ENCODE measurements at places on chromosomes 4 and X.

DNA sequence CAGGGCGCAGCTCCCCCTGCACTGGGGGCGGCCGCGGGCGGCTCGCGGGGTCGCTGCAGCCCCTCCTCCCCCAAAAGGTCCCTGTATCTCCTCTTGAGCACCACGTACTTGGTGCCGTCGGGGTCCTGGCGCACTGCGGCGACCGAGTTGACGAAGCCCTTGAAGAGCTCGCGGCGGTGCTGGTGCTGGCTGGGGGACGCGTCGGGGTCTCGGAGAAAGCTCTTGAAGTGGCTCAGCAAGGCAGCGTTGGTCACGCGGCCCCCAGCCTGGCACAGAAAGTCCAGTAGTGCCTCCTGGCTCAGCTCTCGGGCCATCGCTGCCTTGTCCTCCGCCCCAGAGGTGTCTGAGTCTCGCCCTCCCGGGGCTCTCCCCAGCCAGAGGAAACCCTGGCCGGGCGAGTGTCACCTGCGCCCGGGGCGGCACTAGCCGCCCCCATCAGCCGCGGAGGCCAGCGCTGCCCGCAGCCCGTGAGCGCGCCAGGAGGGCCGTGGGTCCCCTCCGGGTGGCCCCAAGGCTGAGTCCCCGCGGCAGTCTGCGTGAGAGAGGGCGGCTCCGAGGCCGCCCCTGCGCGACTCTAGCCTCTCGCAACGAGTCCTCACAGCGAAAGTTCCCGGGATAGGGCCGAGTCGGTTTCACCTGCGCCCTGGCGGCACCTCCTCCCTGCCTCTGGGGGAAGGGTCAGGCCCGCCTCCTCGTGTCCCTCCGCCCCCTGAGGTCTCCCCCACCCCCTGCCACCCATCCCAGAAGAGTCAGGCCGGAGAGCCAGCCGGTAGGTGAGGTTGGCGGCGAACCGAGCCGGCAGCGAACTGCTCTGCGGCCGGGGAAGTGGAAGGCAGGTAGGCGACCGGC is at the start of gene SOWAHB:
TSS of gene SOWAHB (minus strand) at position 609 of the 849 bp plus-strand sequence. CDS start at position 314, 295 bp downstream.
- no peak for DNase-seq

GRCh38 chr4:127143460-127144195 is 489.1 kb upstream of the INTU start:
- DNase-seq = peak; percentile 68

- no peak for DNase-seq
Observed at GRCh38 chrX:104721854-104722253, 155.9 kb downstream of the IL1RAPL2 start.

DNA sequence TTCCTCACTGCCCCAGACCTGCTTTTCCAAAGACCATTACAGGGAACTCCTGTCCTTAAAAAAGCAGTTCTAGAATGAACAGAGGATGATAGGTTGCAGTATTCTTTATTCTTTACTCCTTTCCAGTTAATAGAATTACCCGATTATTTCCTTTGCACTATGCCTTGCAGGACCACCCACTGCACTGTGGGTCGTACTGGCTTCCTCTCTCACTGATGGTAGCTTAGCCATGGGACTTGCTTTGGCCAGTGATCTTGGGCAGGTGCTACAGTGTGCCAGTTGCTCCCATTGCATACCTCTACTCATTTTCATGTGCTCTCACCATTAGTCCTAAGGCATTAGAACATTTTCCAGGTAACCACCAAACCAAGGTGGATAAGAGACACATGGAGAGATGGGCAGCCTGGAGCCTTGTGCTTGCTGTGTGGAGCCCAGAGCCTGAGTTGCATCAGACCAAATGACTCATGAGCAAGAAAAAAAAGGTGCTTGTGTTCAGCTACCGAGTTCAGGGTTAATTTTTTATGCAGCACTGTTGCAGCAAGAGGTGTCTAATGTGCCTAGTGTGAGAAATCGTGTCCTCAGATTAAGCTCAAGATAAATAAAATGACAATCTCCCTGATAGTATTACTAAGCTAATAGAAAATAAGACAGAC is 7.6 kb upstream of the UNC5C start:
- no peak for DNase-seq

- no peak for DNase-seq
Observed at GRCh38 chr4:169902658-169903345, 123.4 kb downstream of the MFAP3L start.

GRCh38 chr4:37795581-37796195 is 30.8 kb upstream of the PGM2 start:
- DNase-seq = no peak

- DNase-seq = no peak
Observed at GRCh38 chr4:99624141-99624719, 33.4 kb downstream of the C4orf54 start.

DNA sequence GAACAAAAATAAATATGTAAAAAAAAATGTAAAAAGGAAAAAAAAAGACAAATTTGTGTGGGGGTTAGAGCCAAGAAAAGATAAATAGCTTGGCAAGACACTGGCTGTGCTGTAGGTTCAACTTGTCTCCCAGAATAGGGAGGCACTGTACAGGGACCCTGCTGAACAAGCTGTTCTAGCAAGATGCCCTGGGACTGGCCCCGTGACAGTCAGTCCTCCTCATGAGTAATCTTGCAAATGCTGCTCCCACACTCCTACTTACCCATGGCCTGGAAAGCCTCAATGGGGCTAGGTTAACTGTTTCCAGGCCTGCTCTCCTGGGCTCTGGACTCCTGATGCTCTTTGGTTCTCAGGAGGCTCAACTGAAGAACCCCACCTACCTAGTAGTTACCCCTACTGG is 106.8 kb downstream of the ATG4A start:
- DNase-seq = no peak

DNA sequence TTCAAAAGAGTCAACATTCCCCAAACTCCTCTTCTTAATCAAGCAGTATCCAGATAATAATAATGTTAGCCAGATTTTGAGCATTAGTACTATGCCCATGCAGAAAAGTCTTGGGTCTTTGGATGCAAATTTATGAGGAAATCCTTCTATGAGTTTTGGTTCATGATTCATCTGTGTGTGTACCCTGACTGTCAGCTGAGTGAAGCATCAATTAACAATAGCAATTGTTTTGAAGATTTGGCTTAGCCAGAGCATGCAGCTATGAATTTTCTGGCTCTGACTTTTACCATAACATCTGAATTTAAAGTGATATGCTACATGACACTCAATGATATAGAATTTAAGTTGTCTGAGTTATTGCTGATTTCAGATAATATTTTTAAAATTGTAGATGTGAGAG is 145.8 kb downstream of the KLHL4 start:
- no peak for DNase-seq

GRCh38 chrX:15116900-15117299 is 153.0 kb downstream of the ASB9 start:
- DNase-seq = no peak

DNA sequence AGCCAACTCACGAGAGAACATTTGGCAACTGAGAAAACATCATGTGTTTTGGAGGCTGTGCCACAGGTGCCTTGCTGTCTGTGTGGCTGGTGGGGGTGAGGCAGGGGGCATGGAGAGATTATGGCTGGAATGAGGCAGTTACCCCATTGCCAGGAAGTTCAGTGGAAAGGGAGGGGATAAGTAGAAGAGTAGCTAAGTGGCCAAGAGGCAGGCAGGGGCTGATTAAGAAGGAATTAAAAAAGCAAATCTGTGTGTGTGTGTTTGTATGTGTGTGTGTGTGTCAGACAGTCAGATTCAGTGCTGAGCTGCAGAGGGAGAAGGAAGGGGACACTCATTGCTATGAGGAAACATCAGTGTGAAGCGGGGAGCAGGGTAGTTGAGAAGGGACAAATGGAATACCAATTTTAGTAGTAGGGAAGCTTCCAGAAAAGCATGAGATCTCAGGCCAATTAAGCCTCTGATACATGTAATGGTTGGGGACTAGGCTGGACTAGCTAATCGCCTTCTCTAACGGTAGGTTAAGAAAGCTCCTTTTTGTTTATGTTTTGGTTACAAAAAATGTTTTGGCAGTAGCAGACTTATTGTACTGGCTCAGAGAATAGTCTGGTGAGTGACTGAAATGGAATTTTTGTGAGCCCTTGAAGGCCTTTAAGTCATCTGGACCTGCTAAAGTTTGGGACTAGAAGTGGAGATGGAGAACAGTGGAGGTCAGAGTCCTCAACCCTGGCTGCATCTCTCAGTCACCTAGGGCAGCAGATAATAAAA is 18.5 kb downstream of the TMEM164 start:
- peak; percentile 42 for DNase-seq

GRCh38 chrX:42128020-42128419 is 204.7 kb upstream of the CASK start:
- no peak for DNase-seq

DNA sequence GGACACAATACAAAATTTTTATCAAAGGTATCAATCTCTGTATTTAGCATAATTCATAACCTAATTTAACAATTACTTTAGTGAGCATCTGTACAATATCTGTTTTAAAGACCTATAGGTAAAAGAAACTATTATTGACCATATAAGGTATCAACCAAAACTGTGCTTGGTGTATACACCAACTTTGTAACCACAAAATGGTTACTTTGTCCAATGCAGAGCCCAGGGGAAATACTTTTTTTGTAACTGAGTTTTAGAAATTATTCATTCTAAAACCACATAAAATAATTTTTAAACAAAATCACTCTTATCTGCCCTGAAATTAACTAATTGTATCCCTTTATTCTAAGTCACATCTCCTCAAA is 5.0 kb downstream of the CXXC4 start:
- no peak for DNase-seq

GRCh38 chr4:40628888-40629287 is 776 bp downstream of the RBM47 start:
- no peak for DNase-seq

GRCh38 chr4:82779032-82779431 is 19.6 kb downstream of the SCD5 start:
- no peak for DNase-seq

DNA sequence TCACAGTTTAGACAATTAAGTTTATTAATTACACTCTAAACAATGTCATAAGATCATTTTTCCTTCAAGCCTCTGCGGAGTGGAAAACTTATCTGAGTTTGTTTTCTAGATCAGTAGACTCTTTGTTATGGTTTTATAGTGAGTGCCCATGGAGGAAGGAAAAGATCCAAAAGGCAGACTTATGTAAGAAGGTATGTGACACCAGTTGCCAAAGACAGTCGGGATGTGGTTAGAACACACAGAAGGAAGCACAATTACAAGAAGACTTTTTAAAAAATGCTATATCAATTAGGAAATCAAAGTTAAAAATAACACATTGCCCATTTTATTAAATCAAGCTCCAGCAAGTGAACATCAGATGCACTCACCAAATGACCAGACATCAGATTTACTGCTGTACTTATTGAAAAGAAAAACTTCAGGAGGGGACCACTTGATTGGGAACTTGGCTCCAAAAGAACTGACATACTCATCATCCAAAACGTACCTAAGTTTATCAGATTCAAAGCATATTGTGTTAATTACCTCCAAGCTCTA is 57.1 kb downstream of the NIPAL1 start:
- DNase-seq = no peak

DNA sequence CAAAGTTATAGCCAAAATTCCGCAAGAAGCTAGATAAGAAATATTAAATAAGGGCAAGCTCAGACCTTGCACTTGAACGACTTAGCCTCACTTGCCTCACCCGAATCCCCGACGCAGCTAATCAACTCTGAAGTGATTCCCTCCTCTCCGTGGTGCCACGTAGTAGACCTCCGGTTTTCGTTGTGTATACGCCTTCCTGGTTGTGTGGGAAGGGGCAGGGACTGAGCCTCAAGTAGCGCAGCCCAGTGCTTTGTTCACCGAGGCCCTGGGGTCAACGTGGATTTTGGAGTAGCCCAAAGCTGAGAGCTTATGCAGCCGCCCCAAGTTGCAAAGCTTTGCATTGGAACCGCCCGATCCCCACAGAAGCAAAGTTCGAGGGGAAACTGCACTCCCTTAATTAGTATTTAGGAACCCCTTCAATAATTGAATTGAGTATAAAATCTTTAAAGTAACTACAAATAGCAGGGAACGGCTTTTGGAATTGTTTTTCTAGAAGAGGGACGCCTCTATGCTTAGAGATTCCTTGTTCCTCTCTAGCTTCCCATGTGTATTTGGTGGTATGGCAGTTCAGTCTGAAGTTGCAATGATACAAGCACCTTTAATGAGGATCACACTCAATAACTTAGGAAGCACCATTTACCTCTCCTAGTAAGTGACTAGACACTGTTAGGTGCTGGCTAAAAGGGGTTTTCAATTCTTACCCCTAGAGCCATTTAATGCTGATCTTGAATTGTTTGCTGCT is 55.7 kb downstream of the LINC00632 start:
- DNase-seq = peak; percentile 9

- no peak for DNase-seq
Observed at GRCh38 chr4:61359301-61359700, 159.2 kb downstream of the ADGRL3 start.

DNA sequence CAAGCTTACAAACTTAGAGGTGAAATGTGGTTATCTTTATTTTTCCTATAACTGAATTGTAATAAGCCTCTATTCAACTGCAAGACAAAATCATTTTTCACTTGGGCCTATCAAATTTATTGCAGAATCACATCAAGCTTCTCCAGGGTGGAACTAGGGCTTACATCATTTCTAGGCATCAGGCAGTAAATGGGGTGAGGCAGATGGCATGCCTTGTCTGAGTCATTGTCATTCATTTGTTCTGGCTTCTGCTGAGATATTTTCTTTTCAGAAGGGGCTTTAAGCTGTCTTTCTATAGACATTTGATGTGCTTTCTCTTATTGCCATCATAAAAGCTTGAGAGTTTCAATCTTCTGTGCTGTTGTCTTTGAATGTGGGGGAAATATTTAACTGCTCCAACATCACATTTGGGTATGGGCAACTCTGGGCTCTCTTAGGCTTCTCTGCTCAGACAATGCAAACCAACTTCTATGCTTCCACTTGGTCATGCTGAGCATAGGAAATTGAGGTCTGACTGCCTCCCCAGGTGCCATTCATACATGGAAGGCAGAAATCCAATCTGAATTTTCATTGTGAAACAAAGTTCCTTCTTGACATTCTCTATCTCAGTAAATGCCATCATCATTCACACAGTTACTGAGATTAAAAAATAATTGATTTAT is 225.8 kb upstream of the GIMD1 start:
- DNase-seq = no peak

DNA sequence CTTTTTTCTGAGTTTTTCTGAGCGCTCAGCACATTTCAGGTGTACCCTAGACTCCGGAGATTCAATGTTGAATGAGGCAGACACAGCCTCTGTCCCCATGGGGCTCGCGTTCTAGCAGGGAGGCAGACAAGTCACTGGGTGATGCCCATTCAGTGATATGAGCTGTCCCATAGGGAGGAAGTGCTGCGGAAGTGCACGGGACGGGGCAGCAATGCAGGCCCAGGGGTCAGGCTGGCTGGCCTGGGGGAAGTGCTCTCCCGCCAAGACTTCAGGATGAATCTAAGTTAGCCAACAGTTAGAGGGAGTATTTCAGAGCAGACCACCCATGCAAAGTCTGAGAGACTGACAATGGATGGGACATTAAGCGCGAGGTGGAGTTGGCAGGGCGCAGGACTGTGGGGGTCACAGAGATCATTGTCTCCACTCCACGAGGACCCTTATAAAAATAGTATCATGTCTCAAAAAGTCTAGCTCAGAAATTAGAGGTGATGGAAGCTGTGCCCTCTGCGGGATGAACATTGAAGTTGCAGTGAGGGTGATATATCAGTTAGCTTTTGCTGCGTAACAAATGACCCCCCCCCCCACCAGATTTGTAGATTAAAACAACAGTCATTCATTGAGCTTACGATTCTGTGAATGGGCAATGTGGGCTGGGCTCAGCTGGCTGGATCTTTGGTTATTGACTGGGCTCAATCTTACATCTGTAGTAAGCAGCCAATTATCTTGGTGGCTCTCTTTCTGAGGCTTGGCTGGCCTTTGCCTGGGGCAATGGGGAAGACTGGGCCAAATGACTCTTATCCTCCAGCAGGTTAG is 16.4 kb downstream of the PSAPL1 start:
- DNase-seq = no peak

GRCh38 chr4:3257103-3257555 is 8.2 kb downstream of the MSANTD1 start:
- no peak for DNase-seq

- no peak for DNase-seq
Observed at GRCh38 chr4:182126603-182127002, 116.6 kb upstream of the TENM3 start.

Measured in astrocyte of the cerebellum (primary cell).